Urinary bladder (tissue), 4 donors: ENCODE measurements at places on chromosomes 1 and 21. TPM values are rescaled to one million over a fixed set of nuclear protein-coding genes. Genes with fewer than 3 reads are reported as not detected.

CLCA4 gene
- total RNA-seq = 38.1 TPM

HFM1 gene
- 27.5 TPM for total RNA-seq

CTTNBP2NL gene
- total RNA-seq = 19.9 TPM

DNA sequence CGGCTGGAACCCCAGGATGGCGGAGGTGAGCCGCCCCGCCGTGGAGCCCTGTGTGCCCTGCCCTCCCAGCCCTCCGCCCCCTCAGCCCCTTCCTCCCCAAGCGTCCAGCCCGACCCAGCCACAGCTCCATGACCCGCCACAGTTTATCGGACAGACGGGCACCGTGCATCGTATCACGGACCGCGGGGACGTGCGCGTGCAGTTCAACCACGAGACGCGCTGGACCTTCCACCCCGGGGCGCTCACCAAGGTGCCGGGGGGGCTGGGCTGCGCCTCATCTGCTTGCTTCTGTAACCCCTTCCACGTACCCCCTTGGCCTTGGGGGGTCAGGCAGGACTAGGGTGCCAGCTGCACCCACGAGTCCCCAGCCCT lies 6.6 kb upstream of the MMP23B start:
- no peak for DNase-seq

GRCh38 chr1:200889571-200889970 lies 5.1 kb upstream of the INAVA start:
- no peak for DNase-seq

DNA sequence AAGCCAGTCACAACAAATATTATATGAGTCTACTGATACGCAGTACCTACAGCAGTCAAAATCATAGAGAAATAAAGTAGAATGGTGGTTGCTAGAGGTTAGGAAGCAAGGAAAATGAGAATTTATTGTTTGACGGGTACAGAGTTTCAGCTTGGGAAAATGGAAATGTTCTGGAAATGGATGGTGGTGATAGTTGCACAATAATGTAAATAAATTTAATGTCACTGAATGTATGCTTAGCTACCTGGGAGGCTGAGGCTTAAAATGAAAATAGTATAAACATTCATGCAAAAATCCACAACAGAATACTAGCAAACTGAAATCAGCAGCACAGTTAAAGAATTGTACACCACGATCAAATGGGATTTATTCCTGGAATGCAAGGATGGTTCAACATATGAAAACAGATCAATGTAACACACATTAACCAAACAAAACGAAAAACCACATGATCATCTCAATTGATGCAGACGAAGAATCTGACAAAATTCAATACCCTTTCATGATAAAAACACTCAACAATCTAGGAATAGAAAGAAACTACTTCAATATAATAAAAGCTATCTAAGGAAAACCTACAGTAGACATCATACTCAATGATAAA lies 10.7 kb downstream of the TUT4 start:
- no peak for DNase-seq
